ENCODE measurements at places on chromosomes 6 and 20.

DNA sequence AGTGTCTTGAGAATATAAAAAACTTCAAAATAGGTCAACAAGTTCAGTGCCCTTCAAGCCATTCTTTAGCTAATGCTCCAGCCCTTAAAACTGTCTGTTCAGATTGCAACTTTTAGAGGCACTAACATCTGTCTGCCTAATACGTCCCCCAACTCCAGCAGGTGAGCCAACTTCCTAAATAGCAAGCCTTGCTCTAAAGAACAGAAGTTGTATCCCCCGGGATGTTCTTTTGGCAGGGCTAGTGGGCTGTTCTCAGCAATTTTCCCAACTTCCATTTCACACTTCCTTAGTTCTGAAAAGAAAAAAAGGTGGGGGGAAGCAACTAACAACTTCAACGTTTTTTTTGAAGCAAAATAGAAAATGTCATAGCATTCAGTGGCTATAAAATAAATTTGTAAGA, 290.0 kb upstream of the PTCHD4 start:
- no peak for DNase-seq

GRCh38 chr6:98828941-98829411, 5.4 kb upstream of the POU3F2 start:
- no peak for DNase-seq

- DNase-seq = no peak
These were observed 110.3 kb downstream of the TOX2 start for GRCh38 chr20:44024820-44025580.

DNA sequence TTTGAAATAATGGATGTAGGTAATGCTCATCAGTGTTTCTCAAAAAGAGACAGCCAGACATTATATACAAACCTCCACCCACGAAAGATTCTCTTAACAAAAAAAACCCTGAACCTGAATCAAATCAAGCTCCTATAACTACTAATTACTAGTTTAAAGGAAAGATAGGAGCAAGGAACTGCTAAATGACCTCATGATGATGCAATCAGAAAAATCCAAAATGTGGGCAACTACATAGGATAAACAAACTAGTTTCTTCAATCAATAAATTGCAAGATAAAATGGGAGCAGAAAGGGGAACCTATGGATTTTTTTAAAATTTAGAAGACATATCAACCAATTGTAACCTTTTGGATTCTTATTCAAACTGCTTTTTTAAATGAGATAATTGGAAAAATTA, 43.2 kb upstream of the TMEM30A start:
- no peak for DNase-seq

- DNase-seq = peak; percentile 89
These were observed 314.2 kb downstream of the CDC5L start for GRCh38 chr6:44701637-44702101.

DNA sequence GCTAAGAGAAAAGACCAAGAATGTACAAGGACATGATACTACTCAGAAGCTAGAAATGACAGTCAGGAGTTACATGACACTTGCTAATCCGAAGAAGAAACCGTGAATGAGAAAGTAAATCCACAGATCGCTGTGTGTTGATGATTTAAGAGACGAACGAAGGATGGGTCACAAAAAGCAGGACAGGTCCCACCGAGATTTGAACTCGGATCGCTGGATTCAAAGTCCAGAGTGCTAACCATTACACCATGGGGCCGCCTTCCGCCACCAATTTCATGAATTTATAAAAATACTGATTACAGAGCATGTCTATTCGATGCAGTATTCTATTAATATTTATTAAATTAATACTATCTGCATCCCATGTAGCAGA, 54.0 kb upstream of the BTN3A2 start:
- peak; percentile 48 for DNase-seq

DNA sequence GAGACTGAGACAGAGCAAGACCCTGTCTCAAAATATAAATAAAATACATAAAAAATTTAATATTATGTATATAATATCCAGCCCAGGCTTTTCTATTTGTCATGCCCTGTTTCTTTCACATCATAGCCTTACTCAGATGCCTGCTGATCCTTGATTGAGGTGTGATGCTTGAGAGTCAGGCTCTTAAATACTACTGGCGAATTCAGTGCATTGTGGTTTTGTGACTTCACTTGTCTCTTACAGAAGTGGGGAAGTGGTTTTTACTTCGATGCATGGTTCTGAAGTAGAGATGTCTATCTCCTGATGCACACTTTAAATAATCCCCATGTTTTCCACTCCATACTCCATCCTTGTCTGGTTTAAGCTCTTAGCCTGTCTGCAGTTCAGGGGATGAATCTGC, 29.1 kb downstream of the ASXL1 start:
- DNase-seq = peak; percentile 20

- no peak for DNase-seq
These were observed 329.5 kb upstream of the KHDRBS2 start for GRCh38 chr6:62615366-62616015.

DNA sequence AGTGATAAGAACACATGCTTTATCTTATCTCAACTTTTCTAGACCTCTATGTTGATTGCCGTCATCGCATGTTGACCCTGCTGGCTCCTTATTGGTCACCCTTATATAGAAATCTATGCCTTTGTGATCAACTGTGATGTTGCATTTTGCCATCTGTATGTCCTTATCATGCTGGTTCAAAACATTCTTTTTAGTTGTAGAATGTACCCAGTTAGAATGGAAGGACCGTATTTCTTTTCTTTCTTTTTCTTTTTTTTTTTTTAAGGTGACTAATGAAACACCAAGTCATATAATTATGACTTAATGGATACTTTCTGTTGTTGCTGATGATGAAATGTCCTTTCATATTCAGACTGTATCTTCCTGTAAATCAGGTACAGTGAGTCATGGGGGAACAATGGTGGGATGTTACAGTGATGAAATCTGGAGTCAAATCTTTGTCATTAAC, 145.9 kb upstream of the CITED2 start:
- no peak for DNase-seq
